ENCODE measurements at places on chromosomes 2 and 18.
A peak's percentile ranks its signal among the peaks of the same experiment; 100 is the strongest.

GRCh38 chr2:19774805-19775176, 127.0 kb downstream of the TTC32 start:
- H3K36me3 ChIP-seq: no peaks in the 10 kb centered on the region
- DNase-seq: no peak
- no peaks in the 10 kb centered on the region for H3K4me1 ChIP-seq
- no peak overlapping the region for H3K27ac ChIP-seq
- H3K27me3 ChIP-seq: peaks cover 11% of the 10 kb centered on the region
- no peak overlapping the region for H3K4me3 ChIP-seq

GRCh38 chr2:106338043-106338442, 130.2 kb downstream of the RGPD3 start:
- H3K4me3 ChIP-seq: no peak overlapping the region
- no peaks in the 10 kb centered on the region for H3K36me3 ChIP-seq
- H3K27me3 ChIP-seq: no peaks in the 10 kb centered on the region
- peaks cover 5% of the 10 kb centered on the region for H3K4me1 ChIP-seq
- no peak overlapping the region for H3K27ac ChIP-seq

DNA sequence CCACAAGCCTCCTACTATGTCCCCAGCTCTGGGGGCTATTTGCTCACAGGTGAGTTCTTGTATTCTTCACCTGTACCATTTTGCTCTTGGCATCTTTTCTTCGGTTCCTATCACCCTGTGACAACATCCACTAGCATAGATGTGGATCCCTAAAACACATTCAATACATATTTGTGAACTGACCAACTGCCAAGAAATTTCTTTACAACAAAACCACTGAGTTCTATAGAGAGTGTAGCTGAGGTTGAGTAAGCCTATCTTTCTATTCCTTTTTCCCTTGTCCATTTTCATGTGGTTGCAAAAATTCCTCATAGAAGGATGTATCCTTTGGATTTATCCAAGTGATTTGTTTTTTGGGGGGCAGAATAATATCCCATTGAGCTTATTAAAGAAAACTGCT, 192.7 kb upstream of the ITGA4 start:
- H3K4me3 ChIP-seq: no peak overlapping the region
- H3K4me1 ChIP-seq: peaks cover 51% of the 10 kb centered on the region
- no peaks in the 10 kb centered on the region for H3K36me3 ChIP-seq
- no peaks in the 10 kb centered on the region for H3K27me3 ChIP-seq
- DNase-seq: no peak

GRCh38 chr2:12120281-12121150, 374.1 kb downstream of the LPIN1 start:
- DNase-seq: no peak
- no peak overlapping the region for H3K4me3 ChIP-seq

GRCh38 chr2:70203086-70203485, 12.3 kb upstream of the C2orf42 start:
- H3K27ac ChIP-seq: no peak overlapping the region
- H3K4me3 ChIP-seq: no peak overlapping the region

DNA sequence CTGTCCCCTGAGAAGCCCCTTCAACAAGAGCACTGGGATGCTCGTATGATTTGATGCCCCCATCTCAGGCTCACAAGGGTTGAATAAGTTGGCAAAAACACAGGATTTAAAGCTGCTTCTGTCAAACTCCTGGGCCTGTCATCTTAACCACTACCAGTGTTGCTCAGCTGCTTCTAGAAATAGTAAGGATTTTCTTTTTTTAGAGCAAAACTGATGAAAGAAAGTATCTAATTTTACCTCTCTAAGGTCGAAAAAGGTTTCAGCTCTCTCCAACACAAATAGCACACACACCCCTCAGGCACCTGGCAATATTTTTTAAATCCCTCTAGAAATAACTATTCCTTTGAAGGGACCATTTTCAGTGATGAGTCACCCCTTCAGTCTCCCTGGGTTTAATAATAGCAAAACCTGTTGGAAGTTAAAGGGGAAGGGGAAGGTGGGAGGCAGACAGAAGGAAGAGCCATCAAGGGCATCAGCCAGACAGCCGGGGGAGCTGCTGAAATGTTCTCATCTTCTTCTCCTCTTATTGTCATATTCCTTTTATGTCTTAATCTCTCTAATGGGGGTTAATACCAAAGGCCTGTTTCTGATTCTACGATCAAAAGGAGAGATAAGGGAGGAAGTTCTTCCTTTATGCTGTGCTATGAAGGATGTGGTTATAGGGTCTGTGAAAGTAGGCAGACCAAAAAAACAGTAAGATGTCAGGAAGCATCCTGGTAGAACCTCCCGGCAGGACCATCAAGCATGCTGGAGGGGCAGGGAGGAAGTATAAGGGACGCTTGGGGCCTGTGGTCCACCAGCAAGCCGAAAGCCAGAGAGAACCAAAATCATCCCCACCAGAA, 31.9 kb upstream of the SLC35G4 start:
- no peaks in the 10 kb centered on the region for H3K27me3 ChIP-seq
- no peaks in the 10 kb centered on the region for H3K36me3 ChIP-seq
- peaks cover 27% of the 10 kb centered on the region for H3K4me1 ChIP-seq
- H3K4me3 ChIP-seq: no peak overlapping the region
- H3K27ac ChIP-seq: peak overlapping the region; percentile 37

GRCh38 chr2:214135966-214136365, 274.9 kb upstream of the VWC2L start:
- H3K27me3 ChIP-seq: no peaks in the 10 kb centered on the region
- no peak overlapping the region for H3K4me3 ChIP-seq
- H3K27ac ChIP-seq: no peak overlapping the region

GRCh38 chr2:15916336-15916735, 24.0 kb upstream of the MYCN start:
- DNase-seq: no peak
- no peaks in the 10 kb centered on the region for H3K36me3 ChIP-seq
- H3K4me1 ChIP-seq: no peaks in the 10 kb centered on the region
- H3K27me3 ChIP-seq: no peaks in the 10 kb centered on the region
- no peak overlapping the region for H3K27ac ChIP-seq

DNA sequence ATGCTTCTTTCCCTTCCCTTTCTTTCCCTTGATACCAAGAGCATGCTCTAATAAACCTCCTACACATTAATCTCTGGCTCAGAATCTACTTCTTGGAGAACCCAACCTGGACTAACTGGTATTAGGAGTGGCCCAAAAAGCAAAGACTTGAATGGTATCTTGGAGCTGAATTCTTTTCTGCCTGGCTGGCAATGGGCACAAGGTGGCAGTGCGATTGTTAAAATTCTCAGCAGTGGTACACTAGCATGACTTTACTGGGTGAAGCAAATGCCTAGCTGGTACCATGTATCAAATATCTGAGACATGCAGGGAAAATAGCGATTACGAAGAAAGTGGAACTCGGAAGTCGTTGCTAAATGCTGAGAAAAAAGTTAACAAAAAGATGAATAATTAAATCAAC, 376.1 kb downstream of the XIRP2 start:
- H3K36me3 ChIP-seq: no peaks in the 10 kb centered on the region
- no peak for DNase-seq
- no peaks in the 10 kb centered on the region for H3K4me1 ChIP-seq
- no peak overlapping the region for H3K27ac ChIP-seq
- H3K27me3 ChIP-seq: no peaks in the 10 kb centered on the region

GRCh38 chr2:219467736-219468075, 31.0 kb upstream of the GMPPA start:
- no peak overlapping the region for H3K27ac ChIP-seq
- no peaks in the 10 kb centered on the region for H3K36me3 ChIP-seq
- DNase-seq: no peak
- no peaks in the 10 kb centered on the region for H3K27me3 ChIP-seq

DNA sequence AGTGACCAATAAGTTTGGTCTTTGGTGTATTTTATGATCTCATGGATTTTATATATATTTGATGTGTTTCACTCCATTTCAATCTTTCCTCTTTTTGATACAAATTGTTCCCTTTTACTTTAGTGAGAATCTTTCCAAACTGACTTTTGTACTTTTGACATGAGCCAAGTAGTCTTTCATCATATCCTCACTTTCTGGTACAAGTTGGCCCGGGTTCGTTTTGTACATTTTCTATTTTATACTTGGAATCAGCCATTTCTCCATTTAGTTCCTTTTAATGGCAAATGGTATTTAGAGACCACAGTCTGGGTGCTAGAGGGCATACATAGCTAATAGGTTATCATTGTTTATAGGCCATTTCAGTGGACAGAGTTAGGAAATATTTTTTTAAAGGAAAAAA, 147.9 kb upstream of the MYO3B start:
- H3K36me3 ChIP-seq: peaks cover 47% of the 10 kb centered on the region
- H3K27ac ChIP-seq: no peak overlapping the region
- no peaks in the 10 kb centered on the region for H3K27me3 ChIP-seq
- H3K4me3 ChIP-seq: no peak overlapping the region
- no peak for DNase-seq

- no peak for DNase-seq
- H3K4me1 ChIP-seq: peaks cover 39% of the 10 kb centered on the region
- no peaks in the 10 kb centered on the region for H3K36me3 ChIP-seq
- H3K27me3 ChIP-seq: no peaks in the 10 kb centered on the region
- H3K27ac ChIP-seq: no peak overlapping the region
Measured at GRCh38 chr2:45892425-45892745, 240.9 kb downstream of the PRKCE start.

- H3K4me1 ChIP-seq: no peaks in the 10 kb centered on the region
- H3K36me3 ChIP-seq: no peaks in the 10 kb centered on the region
- DNase-seq: no peak
- no peak overlapping the region for H3K27ac ChIP-seq
Measured at GRCh38 chr2:228699400-228699799, 517.9 kb upstream of the SPHKAP start.

DNA sequence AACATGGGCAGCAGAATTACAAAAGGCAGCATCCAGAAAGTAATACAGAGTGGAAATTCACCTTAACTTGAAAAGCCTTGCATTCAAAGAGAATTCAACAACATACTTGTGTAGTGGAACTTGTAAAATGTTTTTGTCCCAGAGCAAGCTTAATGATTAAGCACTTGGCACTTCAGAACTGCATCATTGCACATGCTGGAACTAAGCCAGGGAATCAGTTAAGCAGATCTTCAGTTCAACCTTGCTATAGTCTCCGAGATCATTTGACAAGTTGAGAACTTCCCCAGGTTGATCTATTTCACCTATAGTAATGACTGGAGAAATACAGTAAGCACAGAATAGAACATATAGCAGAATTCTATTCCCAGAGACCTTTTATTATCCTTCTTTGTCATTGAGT, 1337.2 kb upstream of the NXPH2 start:
- H3K36me3 ChIP-seq: no peaks in the 10 kb centered on the region
- H3K27me3 ChIP-seq: no peaks in the 10 kb centered on the region
- H3K27ac ChIP-seq: no peak overlapping the region
- H3K4me3 ChIP-seq: no peak overlapping the region
- H3K4me1 ChIP-seq: no peaks in the 10 kb centered on the region
- no peak for DNase-seq

- no peak overlapping the region for H3K27ac ChIP-seq
- DNase-seq: no peak
- no peak overlapping the region for H3K4me3 ChIP-seq
- no peaks in the 10 kb centered on the region for H3K36me3 ChIP-seq
- H3K27me3 ChIP-seq: no peaks in the 10 kb centered on the region
Measured at GRCh38 chr2:209368406-209368805, 55.4 kb upstream of the MAP2 start.

- H3K27me3 ChIP-seq: no peaks in the 10 kb centered on the region
- no peak for DNase-seq
- peak overlapping the region; percentile 31 for H3K4me3 ChIP-seq
- H3K36me3 ChIP-seq: peaks cover 78% of the 10 kb centered on the region
Measured at GRCh38 chr2:196914867-196915460, 11.5 kb downstream of the PGAP1 start.

- H3K27ac ChIP-seq: peak overlapping the region; percentile 99
- peak; percentile 81 for DNase-seq
- peak overlapping the region; percentile 82 for H3K4me3 ChIP-seq
- peaks cover 48% of the 10 kb centered on the region for H3K36me3 ChIP-seq
- H3K27me3 ChIP-seq: no peaks in the 10 kb centered on the region
- H3K4me1 ChIP-seq: peaks cover 84% of the 10 kb centered on the region
Measured at GRCh38 chr2:218286570-218287459, 5.5 kb downstream of the TMBIM1 start.

DNA sequence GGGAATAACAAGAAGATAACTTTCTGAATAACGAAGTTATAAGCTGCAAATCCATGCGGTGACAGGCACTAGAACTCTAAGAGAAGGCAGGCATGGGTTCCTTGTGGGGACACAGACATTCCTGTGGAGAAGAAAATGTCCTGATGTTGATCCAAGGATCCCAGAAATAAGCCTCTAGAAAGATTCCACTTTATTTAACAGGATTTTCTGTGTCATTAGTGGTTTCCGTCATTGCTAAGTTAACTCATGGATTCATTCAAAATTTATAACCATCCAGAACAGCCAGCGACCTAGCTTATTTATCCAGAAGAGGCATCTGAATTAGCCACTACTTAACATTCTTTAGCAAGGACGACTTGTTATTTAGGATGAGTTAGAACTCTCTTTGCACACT, 10.0 kb upstream of the CD302 start:
- peaks cover 72% of the 10 kb centered on the region for H3K36me3 ChIP-seq
- H3K27me3 ChIP-seq: no peaks in the 10 kb centered on the region
- DNase-seq: no peak

- H3K27me3 ChIP-seq: no peaks in the 10 kb centered on the region
- DNase-seq: peak; percentile 36
- H3K4me3 ChIP-seq: peak overlapping the region; percentile 73
- H3K27ac ChIP-seq: peak overlapping the region; percentile 81
Measured at GRCh38 chr2:69902213-69902922, 8.6 kb downstream of the SNRNP27 start.

GRCh38 chr2:140865837-140866236, 1265.0 kb downstream of the LRP1B start:
- H3K27me3 ChIP-seq: no peaks in the 10 kb centered on the region
- no peak overlapping the region for H3K4me3 ChIP-seq
- H3K36me3 ChIP-seq: no peaks in the 10 kb centered on the region

- H3K4me1 ChIP-seq: no peaks in the 10 kb centered on the region
- H3K27me3 ChIP-seq: no peaks in the 10 kb centered on the region
- no peak for DNase-seq
- H3K4me3 ChIP-seq: no peak overlapping the region
- H3K36me3 ChIP-seq: no peaks in the 10 kb centered on the region
- no peak overlapping the region for H3K27ac ChIP-seq
Measured at GRCh38 chr18:27942706-27943105, 234.2 kb downstream of the CDH2 start.

GRCh38 chr2:144683107-144683753, 163.3 kb upstream of the ZEB2 start:
- DNase-seq: no peak
- peaks cover 9% of the 10 kb centered on the region for H3K27me3 ChIP-seq
- no peak overlapping the region for H3K27ac ChIP-seq
- no peak overlapping the region for H3K4me3 ChIP-seq
- H3K4me1 ChIP-seq: no peaks in the 10 kb centered on the region

- H3K36me3 ChIP-seq: no peaks in the 10 kb centered on the region
- peaks cover 51% of the 10 kb centered on the region for H3K27me3 ChIP-seq
- H3K4me3 ChIP-seq: no peak overlapping the region
- peaks cover 8% of the 10 kb centered on the region for H3K4me1 ChIP-seq
- no peak for DNase-seq
Measured at GRCh38 chr2:206727287-206727686, 9.1 kb upstream of the DYTN start.
